ENCODE measurements at places on chromosomes 2 and 18.

DNA sequence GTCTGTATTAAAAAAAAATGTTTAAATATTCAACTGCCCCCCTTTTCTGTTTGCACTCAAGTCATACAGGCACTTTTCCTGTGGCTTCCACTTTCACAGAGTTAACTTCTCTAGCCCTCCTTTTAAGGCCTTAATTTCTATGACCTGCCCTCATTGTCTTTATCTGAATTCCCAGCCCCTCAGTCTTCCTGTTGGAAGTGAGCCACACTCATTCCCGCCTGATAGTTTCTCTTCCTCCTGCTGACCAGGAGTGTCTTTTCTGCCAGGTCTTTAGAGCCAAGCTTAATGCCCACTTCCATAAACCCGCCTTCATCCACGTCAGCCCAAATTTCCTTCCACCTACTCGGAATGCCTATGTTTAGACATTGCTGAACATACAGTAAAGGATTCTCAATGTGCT lies 10.5 kb downstream of the COPS8 start:
- DNase-seq, result no peak

DNA sequence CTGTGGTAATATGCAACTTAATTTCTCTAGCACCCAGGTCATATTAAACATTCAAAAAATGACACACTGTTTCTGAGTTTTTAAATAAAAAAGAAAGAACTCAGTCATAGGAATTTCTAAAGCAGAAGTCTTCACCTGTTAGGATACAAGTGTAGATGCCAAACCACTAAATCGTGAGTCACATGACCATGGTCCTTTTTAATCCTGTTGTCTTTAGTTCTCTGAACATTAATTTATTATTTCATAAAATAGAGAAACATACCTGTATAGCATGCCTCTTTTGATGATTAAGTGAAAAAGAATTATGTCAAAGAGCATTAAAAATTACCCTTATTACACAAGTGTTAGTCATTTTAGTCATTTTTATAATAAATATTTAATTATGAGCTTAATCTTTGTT lies 398.8 kb downstream of the CCDC85A start:
- DNase-seq, result no peak

GRCh38 chr2:10366601-10367270 lies 64.0 kb downstream of the HPCAL1 start:
- no peak for DNase-seq

DNA sequence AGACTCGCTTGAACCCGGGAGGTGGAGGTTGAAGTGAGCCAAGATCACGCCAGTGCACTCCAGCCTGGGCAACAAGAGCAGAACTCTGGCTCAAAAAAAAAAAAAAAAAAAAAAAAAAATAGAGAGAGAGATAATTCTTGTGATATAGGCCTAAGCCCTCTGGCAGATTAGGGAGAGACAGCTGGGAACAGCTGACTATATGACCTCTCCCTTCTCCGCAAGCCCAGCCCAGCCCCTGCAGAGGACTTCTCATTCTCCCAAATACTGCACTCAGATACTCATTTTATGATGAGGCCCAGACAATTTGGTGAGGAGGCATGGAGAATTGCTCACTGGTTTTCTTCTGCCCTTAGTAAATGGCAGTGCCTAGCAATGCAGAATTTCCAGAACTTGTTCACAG lies 262.0 kb downstream of the HAUS1 start:
- DNase-seq, result no peak

DNA sequence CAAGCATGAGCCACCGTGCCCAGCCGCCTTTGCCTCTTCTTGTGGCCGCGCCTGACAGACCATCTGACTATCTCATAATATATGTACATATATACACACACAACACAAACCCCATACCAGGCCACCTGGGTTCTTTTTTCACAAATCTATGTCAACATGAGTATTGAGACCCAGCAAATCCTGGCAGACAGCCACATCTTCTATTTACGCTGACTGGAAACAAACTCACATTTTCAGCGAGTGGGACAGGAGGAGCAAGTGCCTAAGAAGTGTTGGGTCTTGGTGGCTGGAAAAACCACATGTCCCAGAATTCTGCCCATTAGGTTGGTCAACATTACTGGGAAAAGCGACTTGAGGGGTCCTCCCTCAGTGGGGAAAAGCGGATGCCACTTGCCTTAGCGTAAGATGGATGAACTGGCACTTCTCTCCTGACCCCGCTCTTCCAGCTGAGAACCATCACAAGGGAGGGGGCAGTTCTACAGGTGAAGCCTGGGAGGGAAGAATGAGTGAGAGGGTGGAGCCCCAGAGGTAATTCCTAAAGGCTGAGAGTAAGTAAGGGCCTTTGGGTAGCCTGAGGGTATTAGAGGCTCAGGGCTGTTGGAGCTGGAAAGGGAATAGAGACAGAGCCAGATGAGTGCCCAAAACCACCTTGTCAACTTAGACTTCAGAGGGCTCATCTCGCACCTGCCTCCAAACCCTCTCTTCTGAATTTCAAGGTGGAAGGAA lies 1.9 kb downstream of the SCYGR3 start:
- peak; percentile 57 for DNase-seq

DNA sequence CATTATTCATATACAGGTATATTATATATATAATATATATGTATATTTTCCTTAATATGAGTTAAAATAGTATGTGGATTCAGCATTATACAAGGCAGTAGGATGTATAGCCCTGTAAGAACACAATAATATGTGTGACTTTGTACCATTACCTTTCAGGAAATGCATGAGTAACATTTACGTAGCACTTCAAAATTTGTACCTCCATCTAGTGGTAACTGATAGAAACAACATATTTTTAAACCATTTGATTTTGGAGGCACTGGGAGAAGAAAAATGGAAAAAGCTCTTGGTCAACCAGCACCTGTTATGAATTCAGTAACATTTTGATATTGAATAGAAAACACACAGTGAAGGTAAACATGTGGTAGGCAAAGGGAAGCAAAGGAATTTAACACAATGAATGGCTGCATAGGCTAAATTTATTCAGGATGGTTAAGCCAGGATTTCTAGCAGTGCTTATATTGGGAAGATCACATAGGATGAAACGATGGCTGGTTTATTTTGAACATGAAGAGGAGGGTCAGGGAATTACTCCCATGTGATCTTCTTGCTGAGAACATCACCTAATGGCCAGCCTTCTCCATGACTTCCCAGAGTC lies 565.5 kb downstream of the CCDC85A start:
- DNase-seq, result peak; percentile 68
